Activated CD8-positive, alpha-beta memory T cell treated with anti-CD3 and anti-CD28 coated beads for 4 hours (primary cell): ENCODE measurements at places on chromosomes 6 and 20.

GRCh38 chr6:154370545-154370944, 13.9 kb upstream of the IPCEF1 start:
- DNase-seq: no peak

- no peak for DNase-seq
These were observed 4.9 kb downstream of the COL9A3 start for GRCh38 chr20:62821726-62822210.

DNA sequence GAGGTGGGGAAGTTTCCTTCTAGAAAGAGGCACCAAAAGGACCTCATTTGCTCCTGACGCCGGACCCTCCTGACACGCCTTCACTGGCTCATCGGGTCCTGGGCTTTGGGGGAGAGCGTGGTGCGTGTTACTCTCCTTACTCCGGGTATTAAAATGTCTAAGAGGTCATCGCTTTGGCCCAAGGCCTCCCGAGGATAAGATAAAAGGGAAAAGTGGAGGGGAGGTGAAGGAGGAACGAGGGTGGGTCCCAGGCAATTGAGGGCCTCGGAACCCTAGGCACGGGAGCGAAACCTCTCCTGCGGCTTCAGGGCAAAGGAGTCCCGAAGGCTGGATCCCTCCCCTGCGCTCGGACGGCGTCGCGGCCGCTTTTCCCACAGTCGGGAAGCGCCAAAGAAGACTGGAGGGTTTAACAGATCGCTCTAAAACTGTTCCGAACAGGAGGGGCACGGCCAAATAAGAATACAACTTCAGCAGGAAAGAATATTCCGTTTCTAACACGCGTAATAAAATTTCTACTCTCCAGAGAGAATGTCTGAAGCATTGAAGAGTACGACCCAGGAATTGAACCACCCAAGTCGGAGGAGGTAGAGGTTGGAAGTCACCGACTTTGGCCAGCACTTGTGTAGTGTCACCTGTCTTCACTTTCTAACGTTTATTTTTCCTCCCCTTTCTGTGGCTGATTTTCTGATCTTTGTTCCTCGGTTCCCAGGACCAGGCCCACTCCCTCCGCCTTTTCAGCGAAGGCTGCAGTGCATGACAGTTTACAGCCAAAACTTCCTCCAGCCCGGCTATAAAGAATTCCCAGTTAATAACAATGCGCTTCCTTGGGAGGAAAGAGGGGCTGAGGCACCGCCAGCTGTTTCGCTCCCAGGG, 2.1 kb upstream of the TBXT start:
- DNase-seq: no peak

GRCh38 chr6:100809346-100809745, 71.8 kb downstream of the ASCC3 start:
- no peak for DNase-seq

DNA sequence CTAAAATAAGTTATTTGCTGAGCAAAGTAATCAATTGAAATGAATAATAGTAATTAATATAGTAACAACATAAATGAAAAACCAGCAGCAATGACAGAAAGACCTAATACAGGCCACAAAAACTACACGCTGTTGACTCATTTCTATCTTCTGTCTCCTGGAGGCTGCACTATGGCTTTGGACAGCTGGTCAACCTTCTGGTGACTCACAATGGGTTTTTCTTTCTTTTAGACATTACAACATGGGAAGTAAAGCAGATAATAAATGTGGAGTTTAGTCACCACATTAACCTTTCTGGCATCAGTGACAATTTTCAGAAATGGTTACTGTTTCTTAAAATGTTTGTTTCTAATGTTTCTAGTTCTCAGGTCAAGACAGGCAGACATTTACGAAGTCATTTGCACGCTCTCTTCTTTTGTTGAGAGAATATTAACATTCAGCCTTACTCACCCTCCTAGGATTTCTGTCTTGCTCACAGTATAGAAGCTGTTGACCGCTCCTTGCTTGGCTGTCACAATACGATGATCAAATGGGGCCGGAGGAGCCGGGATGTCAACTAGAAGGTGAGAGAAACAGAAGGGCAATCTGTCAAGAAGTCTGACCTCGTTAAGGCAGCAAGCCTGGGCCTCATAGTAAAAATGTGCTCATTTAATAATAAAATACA, 62.2 kb downstream of the MYLK4 start:
- DNase-seq: no peak

DNA sequence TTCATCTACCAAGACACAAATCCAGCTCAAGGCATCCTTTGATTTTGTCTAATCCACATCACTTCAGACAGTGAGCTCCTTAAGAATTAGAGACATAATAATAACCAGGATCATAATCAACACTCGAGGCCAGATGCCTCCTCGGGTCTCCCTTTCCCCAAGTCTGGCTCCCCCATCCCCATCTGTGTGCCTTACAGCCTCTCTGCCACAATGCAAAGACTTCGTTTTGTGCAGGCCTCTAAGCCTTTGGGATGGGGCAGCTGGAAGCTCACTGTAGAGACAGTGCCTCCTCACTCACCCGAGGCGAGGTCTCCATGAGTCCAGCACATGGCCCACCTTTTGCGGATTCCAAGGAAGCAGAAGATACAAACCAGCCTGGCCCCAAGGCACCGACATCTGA, 30.3 kb downstream of the LRFN2 start:
- DNase-seq: no peak
